Activated gamma-delta T cell treated with anti-CD3 and anti-CD28 coated beads, Interleukin-2, amount 50 U/mL, for 16 hours (primary cell): ENCODE measurements at places on chromosomes 2 and 18.

DNA sequence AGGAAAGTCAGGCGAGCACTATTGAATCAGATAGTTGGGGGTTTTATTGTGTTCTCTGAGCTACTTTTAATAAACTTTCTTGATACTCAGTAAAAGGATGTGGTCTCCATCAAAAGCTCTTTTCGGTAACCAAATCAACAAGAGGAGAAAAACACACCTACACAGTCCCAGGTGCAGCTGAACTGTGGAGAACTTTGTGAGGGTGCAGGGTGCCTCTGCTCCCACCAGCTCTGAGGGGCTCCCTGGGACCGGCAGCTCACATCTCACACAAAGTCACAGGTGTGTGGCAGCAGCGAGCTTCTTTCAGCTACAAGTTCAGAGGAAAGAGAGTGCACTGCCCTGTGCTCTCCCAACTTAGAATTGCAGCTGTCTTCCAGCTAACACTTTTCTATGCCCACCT, 650.4 kb downstream of the RNF144A start:
- peak; percentile 38 for DNase-seq

GRCh38 chr2:123717636-123718334, 307.3 kb upstream of the CNTNAP5 start:
- DNase-seq: no peak

GRCh38 chr18:12238826-12239225, 15.3 kb upstream of the CIDEA start:
- DNase-seq: no peak

- no peak for DNase-seq
Observed at GRCh38 chr18:3511980-3512379, 62.0 kb downstream of the TGIF1 start.

DNA sequence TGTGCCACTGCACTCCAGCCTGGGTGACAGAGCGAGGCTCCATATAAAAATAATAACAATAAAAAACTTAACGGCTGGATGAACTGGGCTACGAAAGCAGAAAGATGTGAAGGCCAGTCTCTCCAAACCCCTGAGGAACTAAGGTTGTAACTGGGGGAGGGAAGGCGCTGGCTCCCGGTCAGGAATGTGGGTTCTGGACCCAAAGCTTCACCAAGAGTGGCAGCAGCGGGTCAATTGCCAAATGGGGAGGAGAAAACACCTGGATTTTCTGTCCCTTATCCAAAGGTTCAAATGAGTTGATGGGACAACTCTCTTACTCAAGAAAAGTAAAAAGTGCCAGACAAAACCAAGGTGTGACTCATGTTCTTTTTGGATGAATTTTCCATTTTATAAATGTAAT, 60.1 kb upstream of the TFCP2L1 start:
- no peak for DNase-seq

DNA sequence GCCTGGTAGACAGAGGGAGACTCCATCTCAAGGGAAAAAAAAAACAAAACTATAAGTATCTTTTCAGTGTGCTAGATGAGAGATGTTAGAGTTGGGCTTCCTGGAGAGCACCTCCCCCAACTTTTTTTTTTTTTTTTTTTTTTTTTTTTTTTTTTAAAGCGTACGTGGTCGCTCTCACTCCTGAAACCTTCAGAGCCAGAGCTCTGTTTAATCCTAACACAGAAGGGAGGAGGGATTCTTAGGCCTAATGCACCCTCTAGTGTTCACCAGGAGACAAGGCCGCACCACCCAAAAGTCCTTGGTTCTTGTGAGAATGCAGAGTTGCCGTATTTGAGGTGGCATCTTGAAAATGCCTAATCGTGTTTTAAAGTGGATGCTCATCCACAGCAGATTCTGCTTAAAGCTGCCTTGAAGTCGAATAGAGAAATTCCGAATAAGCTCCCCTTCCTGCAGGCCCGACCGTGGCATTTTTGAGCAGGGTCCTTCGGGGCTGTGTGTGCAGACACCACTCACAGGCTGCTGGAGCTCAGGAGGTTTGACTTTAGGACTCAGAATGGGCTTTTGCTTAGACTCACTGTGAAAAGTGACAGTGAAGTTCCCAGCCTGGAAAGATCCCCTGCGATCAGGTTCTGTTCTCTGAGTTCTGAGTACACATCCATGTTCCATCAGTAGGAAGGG, 252.6 kb downstream of the AGAP1 start:
- peak; percentile 5 for DNase-seq

DNA sequence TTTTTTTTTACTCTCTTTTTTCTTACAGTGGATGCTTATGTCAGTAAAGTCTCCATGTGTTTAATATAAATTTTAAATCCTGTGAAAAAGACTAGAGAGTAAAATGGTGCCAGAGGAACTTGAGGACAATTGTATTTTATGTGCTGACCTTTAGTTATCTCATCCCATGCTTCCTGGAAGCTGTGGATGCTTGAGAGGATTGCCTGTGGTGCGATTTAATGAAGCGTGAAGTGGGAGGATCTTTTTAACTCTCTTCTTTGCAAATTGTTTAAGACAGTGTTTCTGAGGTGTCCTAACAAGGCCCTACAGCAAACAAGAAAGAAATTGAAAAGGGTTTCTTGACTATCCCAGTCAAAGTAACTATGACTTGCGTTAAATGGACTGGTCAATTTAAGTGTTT, 84.2 kb downstream of the DTNA start:
- no peak for DNase-seq

- no peak for DNase-seq
Observed at GRCh38 chr2:121595012-121595891, 54.0 kb downstream of the CLASP1 start.
